ENCODE measurements at places on chromosomes 7 and 10.
A peak's percentile ranks its signal among the peaks of the same experiment; 100 is the strongest.

DNA sequence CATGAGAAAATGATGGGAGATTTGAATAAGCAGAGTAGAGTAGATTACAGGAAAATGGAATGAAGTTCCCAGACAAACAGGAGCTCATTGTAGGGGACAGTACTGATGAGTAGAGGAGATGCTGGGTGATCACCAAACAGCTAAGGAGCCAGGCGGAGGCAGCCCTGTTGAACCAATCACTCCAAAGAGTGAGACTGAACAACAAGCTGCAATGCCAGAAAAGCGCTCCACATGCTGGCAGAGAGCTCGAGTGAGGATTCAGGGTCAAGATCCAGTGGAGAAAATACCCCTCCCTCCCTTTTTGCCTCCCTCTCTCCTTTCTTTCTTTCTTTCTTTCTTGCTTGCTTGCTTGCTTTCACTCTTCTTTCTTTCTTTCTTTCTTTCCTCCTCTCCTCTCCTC is 133.3 kb downstream of the PFKFB3 start:
- ATAC-seq: no peak

DNA sequence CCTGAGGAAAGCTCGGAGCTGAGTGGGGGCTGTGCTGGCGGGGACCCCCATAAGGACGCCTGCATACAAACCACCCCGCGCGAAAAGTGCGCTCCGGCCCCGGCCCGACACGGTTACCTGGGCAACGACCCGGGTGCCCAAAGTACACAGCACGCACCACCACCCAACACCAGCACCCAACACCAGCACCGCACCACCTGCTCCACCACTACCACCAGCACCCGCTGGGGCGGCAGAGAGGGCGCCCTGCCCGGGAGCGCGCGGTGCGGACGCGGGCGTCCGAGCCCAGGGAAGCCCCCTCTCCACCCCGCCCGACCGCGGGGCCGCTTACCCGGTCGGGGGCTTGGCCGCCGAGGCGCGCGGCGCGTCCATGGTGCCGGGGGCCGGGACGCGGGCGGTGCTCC is 345 bp downstream of the COBL start:
- ATAC-seq: peak; percentile 81

- ATAC-seq: no peak
Observed at GRCh38 chr10:113846036-113846435, 7.8 kb downstream of the DCLRE1A start.

GRCh38 chr10:107415446-107415845 is 250.9 kb upstream of the SORCS1 start:
- no peak for ATAC-seq

DNA sequence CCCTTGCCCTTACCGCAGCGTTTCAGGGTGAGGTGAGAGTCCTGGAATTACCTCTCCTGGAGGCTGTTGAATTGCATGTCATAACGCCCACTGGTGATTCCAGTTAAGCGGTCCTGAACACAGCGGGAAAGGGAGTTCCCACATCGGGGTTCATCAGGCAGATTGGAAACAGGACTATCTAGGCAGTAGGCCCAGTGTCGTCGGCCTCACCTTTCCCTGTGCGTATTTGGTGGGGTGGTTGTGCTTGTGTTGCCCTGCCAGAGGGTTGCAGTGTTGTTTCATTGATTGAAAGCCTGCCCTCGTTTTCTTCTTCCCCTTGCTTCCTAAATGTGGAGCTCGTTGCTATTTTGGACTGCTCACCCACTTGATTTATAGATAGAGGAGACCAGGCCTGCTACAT is 10.6 kb upstream of the SUN1 start:
- no peak for ATAC-seq

DNA sequence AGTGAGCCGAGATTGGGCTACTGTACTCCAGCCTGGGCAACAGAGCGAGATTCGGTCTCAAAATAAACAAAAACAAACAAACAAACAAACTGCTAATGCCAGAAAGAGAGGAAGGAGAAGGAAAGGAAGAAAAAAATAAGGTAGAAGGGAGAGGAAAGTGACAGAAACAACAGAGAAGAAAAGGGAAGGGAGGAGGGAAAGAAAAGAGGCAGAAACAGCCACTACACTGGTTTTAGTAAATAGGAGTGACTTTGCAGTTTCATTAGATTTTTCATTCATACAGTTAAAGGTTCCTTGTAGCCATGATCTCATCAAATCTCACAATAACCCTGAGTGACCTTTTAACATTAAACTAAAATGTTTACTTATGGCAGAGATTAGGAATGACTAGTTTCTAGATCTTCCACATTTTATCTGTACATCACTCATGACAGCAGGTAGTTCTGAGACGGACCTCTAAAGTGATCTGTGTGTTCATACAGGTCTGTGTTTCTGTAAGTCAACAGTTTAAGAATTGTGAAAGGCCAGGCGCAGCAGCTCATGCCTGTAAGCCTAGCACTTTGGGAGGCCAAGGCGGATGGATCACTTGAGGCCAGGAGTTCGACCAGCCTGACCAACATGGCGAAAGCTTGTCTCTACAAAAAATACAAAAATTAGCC is 191.3 kb upstream of the KLF14 start:
- ATAC-seq: no peak

DNA sequence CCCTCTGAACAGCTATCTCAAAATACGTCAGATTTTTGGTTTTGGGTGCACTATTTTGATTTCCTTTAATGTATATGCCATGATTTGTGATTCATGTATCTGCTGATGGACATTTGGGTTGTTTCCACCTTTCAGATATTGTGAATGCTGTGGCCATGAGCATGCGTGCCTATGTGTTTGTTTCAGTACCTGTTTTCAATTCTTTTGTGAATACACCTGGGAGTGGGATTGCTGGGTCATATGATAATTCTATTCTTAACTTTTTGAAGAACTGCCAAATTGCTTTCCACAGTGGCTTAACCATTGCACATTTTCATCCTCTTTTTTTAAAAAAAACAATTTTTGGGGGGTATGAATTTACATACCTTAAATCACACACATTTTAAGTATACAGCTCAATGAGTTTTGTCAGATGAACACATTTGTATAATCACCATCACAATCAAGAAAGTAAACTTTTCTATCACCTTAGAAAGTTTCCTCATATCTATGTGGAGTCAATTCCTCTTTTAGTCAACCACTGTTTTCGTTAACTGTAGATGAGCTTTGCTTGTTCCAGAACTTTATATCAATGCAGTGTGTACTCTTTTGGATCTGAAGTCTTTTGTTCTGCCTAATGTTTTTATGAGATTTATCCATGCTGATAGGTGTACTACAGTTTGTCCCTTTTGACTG is 36.9 kb downstream of the CYP26A1 start:
- no peak for ATAC-seq

GRCh38 chr7:2729031-2729892 is 41.3 kb downstream of the AMZ1 start:
- ATAC-seq: no peak

GRCh38 chr7:152974577-152974976 is 215.0 kb downstream of the ACTR3B start:
- ATAC-seq: no peak

- ATAC-seq: no peak
Observed at GRCh38 chr10:13969792-13970140, 361.0 kb downstream of the FRMD4A start.

GRCh38 chr10:34320265-34320664 is 494.8 kb downstream of the PARD3 start:
- ATAC-seq: no peak

- no peak for ATAC-seq
Observed at GRCh38 chr7:112021379-112022044, 184.7 kb downstream of the DOCK4 start.

- ATAC-seq: no peak
Observed at GRCh38 chr7:104976966-104977636, 36.9 kb upstream of the KMT2E start.

DNA sequence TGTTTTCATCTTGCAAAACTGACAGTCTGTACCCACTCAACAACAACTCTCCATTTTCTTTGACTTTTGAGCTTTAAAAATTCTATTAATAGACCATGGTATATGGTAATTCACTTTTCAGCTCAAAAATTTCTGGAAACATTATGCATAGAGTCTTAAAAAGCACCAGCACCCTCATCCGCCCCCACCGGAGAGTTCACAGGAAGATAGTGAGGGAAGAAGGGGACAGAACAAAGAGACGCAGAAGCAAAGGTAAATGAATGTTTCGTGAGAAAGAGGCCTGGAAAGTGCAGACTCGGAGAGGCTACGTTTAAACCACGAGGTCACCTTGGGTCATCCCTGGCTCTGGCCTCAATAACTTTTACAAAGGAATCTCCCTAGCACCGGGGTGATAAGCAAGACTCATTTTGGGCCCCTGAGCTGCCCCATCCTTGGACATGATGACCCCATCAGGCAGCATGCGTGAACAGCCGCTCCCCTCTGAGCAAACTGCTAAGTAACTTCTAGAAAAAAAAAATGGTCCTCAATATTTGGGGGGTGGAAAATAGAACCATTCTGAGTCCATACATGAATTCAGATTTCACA is 96.3 kb downstream of the CPXM2 start:
- ATAC-seq: no peak

DNA sequence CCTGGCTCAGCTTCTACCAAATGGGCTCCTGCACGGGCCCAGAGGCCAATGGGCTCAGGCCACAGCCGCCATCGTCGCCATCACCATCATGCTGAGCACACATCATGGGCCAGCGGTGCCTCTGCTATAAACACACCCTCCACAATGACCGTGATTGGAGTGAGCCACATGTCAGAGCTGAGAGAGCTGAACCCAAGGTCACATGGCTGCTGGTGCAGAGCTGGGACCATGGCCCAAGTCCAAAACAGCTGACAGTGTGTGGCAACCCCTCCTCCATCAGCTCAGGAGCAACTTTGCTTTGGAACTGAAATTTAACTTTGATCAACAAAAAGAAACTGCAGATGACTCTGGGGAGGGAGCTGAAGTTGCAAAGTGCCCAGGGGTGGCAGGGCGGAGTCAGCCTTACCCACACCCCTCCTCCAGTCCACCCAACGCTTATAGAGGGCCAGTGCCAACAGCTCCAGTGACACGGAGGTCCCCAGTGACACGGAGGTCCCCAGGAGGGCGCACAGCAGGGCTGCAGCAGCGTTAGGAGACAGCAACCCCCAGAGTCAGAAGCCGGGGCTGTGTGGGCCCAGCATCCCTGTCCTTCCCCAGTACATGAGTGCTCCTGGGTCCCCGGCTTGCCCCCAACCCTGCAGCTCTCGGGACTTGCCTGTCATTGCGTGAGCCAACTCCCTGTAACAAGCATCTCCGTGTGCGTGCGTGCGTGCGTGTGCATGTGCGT is 249.6 kb downstream of the ELFN1 start:
- ATAC-seq: peak; percentile 76

DNA sequence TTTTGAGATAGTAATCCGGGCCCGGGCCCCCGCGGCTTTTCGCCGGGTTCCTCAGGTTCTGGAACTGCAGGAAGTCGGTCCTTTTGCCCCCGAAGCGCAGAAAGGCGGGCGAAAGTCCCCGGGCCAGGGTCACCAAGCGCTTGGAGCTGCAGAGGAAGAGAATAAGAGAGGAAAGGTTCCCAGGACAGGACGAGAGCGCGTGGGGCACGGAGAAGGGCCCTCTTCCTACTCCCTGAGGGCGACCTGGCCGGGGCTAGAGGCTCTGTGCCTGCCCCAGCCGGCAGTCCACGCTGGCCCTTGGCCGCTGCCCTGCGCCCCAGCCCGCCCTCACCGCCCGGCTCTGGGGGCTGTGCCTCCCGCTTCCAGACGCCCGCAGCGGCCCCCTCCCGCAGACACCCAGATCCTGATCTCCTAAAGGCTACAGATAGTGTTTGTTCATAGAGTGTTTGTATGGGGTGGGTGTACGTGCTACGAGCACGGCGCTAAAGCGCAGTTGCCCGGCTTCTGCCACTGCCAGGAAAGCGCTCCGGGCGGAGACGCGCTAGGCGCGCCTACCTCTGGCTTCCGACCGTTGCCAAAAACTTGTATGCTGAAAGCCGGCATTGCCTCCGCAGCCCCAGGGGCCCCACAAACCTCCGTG is 3.2 kb downstream of the HPSE2 start:
- no peak for ATAC-seq

DNA sequence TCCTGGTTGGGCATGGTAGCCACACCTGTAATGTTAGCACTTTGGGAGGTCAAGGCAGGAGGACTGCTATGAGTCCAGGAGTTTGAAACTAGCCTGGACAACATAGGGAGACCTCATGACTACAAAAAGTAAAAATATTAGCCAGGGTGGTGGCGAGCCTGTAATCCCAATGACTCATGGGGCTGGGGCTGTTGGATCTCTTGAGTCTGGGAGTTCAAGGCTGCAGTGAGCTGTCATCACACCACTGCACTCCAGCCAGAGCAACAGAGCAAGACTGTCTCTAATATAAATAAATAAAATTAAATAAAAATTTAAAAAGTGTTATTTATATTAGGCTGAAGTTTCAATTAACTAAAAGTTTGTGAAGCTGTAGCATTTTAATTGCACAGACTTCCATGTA is 207.3 kb downstream of the NXPH1 start:
- ATAC-seq: no peak

DNA sequence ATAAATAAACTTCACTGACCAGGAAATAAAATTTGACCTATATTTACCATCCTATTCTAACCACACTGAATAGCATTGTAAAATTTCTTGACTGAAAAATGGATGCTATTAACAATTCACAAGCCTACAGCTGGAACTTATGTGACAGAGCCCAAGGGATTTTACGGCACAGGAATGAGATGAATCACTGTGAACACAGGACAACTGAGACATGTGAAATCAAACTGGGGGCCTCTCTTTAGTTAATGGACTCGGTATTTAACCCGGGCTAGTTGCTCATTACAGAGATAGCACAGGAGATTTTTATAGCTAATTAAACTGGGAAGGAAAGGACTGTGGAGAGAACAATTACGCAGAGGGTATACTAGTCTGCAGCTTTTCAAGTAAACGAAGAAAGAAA is 100.6 kb downstream of the MICU1 start:
- ATAC-seq: peak; percentile 68

DNA sequence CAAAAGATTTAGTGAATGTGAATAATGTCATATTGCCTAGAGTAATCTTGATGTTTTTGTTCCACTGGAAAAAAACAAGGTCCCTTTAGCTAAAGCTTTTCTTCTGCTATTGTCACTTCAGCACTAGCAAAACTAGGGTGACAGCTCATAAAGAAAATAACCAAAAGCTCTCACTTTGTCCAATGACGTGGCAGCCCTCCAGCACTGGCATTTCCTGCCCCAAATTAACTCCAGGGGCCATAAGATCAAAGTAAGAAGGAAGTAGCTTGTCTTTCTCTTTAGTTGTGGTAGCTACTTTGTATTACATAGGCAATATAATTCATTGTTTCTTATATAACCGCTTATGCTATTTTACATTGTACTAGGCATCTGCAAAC is 47.3 kb downstream of the LRRN3 start:
- ATAC-seq: no peak

- ATAC-seq: no peak
Observed at GRCh38 chr7:31457551-31457950, 56.3 kb upstream of the ITPRID1 start.

- ATAC-seq: no peak
Observed at GRCh38 chr7:115269486-115269885, 347.6 kb downstream of the MDFIC start.

DNA sequence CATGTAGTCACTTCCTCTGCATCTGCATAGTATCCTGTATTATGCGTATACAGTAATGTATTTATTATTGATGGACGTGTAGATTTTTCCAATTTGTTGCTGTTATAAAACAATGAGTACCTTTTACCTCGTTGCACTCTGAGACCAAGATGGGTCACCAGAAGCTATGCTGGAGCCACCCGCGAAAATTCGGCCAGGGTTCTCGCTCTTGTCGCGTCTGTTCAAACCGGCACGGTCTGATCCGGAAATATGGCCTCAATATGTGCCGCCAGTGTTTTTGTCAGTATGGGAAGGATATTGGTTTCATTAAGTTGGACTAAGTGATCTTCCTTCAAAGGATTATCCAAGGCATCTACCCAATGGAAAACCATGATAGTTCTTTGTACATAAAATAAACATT is 1.0 kb downstream of the PSMC2 start:
- no peak for ATAC-seq
